ENCODE measurements at places on chromosomes 2 and 18.

DNA sequence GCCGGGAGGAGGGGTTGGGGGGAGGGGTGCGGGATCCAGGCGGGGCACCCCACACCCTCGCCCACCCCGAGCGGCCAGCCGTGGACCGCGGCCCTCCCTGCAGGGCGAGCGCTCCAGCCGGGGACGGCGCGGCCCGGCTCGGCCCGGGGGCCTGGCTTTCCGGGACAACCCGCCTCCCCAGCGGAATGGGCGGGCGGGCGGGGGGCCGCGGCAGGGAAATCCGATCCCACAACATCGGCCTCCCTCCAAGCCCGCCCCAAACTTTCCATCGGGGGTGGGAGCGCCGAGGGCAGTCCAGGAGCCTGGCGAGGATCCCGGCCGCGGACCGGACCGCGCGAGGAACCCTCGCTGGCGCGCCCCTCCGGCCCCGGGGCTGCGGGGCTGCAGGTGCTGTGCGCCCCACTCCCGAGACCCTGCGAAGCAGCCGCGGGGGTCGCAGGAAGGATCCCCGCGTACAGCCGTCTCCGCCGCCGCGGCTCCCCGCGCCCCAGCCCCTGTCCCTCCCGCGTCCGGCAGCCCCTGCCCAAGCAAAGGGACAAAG, 529 bp downstream of the SEMA4C start:
- no peak for DNase-seq

- DNase-seq = no peak
Observed at GRCh38 chr2:174704642-174705041, 59.6 kb downstream of the CHRNA1 start.

DNA sequence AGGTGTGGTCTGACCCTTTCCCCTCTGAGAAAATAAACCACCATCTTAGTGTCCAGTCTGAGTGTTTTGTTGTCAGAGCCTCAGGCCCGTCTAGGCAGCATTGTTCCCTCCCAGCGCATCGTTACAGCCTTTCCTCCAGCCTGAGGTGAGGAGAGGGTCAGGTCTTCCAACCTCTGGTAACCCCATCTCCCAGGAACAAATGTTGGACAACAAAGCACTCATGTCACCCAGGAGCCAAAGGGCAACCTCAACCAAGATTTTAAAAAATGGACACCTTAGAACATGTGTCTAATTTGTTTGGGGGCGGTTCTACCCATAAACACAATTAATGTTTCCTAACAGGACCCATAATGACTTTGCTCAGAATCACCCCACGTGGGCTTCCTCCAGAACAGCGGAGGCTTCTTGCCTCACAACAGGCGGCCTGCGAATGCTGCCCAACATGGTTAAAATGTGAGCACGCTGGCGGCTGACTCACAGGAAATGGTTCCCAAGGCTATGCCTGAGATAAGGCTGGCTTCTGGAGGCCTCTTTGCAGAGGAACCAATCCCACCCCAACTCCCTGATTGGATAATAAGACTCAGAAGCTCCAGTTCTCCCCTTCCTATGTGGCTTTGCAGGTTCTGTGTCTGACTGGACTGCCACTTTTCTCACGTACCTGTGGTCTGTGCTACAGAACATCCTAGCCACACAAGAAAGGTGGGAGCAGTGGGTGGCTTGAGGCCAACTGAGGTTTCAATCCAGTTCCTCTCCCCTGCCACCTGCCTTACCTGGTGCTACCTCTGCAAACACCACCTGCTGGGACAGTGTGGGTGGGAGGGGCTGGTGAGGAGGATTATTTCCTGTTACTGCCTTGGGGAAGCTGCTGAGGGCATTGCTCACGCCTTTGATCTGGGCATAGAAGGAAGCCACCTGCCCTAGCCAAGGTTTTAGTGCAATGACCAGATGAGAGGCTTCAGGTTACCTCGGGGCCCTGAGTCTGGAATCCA, 108.8 kb downstream of the B3GNT2 start:
- peak; percentile 45 for DNase-seq

DNA sequence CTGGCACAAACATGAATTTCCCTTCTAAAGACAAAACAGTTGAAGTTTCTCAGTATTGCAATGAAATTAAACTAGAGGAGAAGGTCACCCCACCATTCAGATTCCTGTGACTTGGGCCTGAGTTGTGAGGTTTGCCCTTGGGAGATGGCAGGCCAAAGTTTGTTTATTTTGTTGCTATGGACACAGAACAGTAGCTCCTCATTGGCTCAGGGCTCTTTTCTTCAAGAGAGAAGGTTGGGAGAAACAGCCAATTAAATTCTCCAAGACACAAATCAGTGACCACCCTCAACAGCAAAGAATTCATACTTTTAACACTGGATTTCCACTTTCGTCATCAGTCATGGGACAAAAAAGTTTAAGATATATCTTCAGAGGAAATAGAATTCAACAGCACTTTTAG, at the start of gene FLACC1:
Gene FLACC1 (minus strand): TSS at position 125 of the 400 bp plus-strand sequence. CDS start 5,941 bp downstream, outside the sequence.
- no peak for DNase-seq

GRCh38 chr18:3794537-3795348, 344.8 kb downstream of the TGIF1 start:
- no peak for DNase-seq

GRCh38 chr2:48508461-48509124, 21.4 kb upstream of the STON1 start:
- no peak for DNase-seq

- no peak for DNase-seq
Observed at GRCh38 chr2:227509824-227510619, 38.1 kb downstream of the AGFG1 start.

GRCh38 chr2:38592951-38593350, 9.8 kb downstream of the HNRNPLL start:
- no peak for DNase-seq

DNA sequence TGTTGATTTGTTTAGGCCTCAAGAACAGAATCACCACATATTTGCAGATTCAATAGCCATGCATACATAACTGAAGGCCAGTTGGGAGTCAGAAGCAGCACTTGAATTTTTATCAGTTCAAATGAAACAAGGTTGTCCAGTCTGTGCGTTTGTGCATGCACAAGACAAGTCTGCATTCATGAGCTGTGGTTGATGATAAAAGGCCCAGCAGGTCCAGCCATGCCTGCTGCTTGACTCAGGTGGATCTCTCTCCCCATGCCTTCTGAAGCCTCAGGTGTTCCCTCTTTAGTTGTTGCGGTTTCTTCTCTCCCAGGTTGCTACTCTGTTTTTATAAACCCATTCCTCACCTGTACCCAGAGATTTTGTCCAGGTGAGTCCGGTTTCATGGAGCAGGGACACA, 124.5 kb downstream of the CCDC102B start:
- no peak for DNase-seq

- no peak for DNase-seq
Observed at GRCh38 chr2:30455114-30455738, 8.2 kb downstream of the LCLAT1 start.

- DNase-seq = no peak
Observed at GRCh38 chr18:31261792-31262582, 56.0 kb upstream of the DSG1 start.

GRCh38 chr18:50183556-50183955, 11.4 kb downstream of the MYO5B start:
- DNase-seq = no peak

DNA sequence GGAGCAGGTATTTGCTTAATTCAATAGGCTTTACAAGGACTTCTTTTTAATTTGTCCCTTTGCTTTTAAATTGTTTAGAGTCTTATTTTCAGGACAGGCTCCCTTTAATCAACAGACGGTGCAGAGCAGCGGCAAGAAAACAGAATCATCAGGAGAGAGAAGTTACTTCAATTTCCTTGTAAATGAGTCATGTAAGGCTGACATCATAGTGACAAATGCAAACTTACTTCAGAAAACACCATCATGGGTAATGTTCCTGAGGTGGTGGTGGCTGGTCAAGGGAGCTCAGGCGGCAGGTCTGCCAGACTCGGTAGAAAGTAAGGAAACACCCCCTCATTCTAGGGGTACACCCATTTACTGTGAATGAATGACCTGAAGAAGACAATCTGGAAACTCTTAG, 395.1 kb downstream of the FBXO15 start:
- no peak for DNase-seq

- DNase-seq = no peak
Observed at GRCh38 chr18:35864916-35865315, 107.6 kb upstream of the RMP24 start.

- no peak for DNase-seq
Observed at GRCh38 chr2:160278101-160278878, 78.2 kb upstream of the ITGB6 start.

DNA sequence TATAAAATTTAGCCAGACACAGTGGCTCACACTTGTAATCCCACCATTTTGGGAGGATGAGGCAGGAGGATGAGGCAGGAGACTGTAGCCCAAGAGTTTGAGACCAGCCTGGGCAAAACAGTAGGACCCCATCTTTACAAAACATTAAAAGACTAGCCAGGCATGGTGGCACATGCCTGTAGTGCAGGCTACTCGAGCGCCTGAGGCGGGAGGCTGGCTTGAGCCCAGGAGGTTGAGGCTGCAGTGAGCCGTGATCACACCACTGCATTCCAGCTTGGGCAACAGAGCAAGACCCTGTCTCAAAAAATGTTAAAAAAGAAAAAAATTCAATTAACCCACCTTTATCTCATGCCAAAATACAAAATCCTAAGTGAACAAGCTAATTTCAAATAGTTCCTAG, 4.0 kb downstream of the REV1 start:
- no peak for DNase-seq

- no peak for DNase-seq
Observed at GRCh38 chr2:124798551-124798950, 773.5 kb downstream of the CNTNAP5 start.

Measured in stimulated activated CD4-positive, alpha-beta T cell treated with anti-CD3 and anti-CD28 coated beads, Interleukin-2, amount 100 ng/mL, for 24 hours (primary cell).